ENCODE measurements at places on chromosomes 4 and X.

DNA sequence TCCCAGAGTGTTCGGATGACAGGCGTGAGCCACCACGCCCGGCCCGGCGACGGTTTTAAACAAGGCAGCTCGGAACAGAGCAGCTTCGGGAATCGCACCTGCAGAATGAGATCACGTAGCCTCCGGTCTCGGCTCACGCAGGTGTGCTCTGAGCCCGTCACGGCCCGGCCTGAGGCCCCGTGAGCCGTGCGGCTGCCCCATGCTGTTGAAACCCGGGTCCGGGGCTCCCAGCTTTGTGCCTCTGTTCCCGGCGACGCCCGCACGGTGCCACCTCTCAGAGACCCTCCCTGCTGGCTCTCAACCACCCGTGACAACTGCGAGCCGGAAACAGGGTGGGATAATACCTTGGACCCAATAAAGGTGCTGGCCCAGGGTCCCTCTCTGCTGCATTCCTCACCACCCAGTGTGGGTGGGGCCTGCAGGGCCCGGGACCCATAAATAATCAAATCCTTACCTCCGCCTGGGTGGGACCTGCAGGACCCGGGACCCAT lies 13.4 kb upstream of the PLCXD1 start:
- DNase-seq = no peak

GRCh38 chr4:6011686-6012085 lies 6.5 kb downstream of the C4orf50 start:
- no peak for DNase-seq

- DNase-seq = no peak
These were observed 2.0 kb downstream of the BCOR start for GRCh38 chrX:40095583-40096394.

- no peak for DNase-seq
These were observed 37.0 kb upstream of the ABCG2 start for GRCh38 chr4:88195328-88196012.

DNA sequence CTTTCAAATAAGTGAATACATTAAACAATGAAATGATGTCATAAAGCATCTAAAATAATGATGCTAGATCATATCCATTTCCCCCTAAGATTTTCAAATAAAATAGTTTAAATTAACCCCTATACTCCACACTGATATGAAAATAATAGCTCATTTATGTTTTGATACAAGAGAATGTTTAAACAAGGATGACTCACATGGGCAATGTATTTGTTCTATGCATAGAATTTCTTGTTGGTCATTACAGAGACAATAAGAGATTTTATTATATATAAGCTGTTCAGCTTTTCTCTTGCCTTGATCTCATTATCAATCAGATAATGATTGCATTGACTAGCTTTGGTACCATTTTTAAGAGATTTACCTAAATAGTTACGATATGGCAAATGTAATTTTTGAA lies 411.7 kb downstream of the ARHGAP24 start:
- no peak for DNase-seq

- no peak for DNase-seq
These were observed 42.9 kb downstream of the MOSPD2 start for GRCh38 chrX:14916017-14916674.

- no peak for DNase-seq
These were observed 133.3 kb upstream of the MBNL3 start for GRCh38 chrX:132622130-132622529.

GRCh38 chr4:140113653-140114052 lies 40.3 kb downstream of the MAML3 start:
- no peak for DNase-seq

DNA sequence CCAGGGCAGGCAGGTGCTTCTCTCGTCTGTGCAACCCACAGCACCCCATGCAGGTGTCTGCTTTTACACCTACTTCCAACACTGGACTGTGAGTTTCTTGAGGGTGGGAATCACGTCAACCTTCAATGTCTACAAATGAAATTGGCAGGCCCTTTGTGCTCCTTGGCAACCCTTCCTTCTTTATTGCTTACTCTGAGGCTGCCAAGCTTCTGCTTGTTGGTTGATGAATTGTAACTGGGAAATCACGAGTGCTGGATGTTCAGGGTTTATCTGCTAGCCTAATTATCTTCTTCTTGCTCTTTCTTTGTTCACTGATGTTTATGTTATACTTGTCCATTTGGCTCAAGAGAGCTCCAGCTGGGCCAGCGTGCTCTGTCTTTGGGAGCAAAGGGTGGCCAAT lies 2.5 kb upstream of the DGAT2L6 start:
- DNase-seq = no peak

DNA sequence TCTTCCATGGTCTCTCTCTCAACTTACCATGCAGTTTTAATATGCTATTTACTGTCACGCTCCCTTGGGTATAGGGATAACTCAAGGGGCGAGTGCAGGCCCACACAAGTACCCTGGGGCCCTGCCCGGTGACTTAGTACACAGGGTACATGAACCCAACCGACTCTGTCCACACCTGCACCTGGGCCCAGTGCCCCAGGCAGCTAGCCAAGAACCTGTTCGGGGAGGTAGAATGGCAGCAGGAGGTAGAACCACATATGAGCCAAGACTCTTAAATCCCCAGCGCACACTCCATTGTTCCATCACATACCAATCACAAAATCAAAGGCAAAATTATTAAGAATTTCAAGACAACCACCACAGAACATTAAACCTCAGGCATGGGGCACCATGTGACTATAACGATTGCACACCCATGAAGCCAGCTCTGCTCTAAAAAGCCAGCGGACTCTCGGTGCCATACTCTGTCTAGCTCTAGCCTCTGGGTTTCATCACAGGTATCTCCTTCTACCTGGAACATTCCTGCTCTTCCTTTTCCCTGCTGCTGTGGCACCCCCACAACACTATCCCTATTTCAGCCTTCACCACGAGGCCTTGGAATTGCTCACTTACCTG lies 14.6 kb downstream of the PHF8 start:
- no peak for DNase-seq

DNA sequence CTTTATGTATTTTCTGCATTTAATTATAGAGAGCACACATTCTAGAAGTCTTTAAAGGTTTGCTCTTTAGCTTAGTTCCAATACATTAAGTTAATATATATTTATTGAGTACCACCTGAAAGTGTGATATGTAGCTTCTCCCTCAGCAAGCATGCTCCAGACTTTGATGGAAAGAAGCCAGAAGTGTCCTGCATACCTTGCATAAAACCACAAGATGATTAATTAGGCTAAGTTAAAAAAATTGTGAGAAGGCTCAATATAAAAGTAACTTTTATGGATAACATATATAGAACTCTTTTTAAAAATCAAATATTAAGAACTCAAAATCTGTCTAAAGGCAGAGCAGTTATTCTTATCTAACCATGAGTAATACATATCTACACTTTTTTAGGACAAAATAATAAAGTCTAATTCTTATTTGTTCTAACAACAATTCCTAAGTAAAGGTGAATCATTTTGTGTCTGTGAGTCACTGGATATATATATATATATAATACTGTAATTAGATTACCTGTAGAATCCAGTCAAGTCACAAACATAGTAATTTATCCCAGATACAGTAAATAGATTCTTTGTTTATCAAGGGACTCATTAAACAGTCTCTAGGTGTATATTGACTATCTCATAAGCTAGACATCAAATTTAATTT lies 51.2 kb downstream of the INTS12 start:
- DNase-seq = no peak

- DNase-seq = no peak
These were observed 646.7 kb downstream of the PDHA2 start for GRCh38 chr4:96486563-96486962.

GRCh38 chrX:153477901-153478300 lies 7.5 kb upstream of the HAUS7 start:
- no peak for DNase-seq

- no peak for DNase-seq
These were observed 754.0 kb upstream of the SLIT2 start for GRCh38 chr4:19497705-19498104.

GRCh38 chr4:77636902-77637301 lies 31.3 kb downstream of the CXCL13 start:
- DNase-seq = no peak

DNA sequence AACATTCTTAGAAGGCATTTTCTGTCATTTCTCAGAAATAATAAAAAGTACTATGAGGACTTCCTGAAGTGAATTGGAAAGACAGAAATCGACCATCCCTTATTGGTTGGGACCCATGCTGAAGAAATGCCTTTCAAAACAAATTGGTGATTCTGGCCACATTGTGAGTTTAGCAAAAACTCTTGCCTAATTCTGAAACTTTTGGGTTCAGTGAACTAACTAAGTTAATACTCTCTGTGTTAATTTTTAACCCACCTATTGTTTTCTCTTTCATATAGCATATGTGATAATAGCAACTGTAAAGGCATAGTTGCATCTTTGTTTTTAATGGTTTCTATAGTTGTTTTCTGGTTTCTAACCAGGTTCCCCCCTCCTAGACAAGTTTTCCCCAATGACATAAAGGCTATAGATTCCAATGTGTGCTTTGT lies 129.3 kb upstream of the FAT1 start:
- DNase-seq = no peak

- DNase-seq = no peak
These were observed 10.9 kb downstream of the TMA16 start for GRCh38 chr4:163505374-163505773.

- DNase-seq = no peak
These were observed 149.9 kb downstream of the FBXO8 start for GRCh38 chr4:174133551-174133950.

GRCh38 chr4:128528793-128529553 lies 241.4 kb upstream of the PGRMC2 start:
- no peak for DNase-seq

GRCh38 chr4:7584606-7585159 lies 150.0 kb upstream of the PSAPL1 start:
- DNase-seq = no peak

- DNase-seq = no peak
These were observed 509.7 kb downstream of the INPP4B start for GRCh38 chr4:142336251-142336934.

GRCh38 chr4:8770518-8771257 lies 101.0 kb downstream of the HMX1 start:
- no peak for DNase-seq

DNA sequence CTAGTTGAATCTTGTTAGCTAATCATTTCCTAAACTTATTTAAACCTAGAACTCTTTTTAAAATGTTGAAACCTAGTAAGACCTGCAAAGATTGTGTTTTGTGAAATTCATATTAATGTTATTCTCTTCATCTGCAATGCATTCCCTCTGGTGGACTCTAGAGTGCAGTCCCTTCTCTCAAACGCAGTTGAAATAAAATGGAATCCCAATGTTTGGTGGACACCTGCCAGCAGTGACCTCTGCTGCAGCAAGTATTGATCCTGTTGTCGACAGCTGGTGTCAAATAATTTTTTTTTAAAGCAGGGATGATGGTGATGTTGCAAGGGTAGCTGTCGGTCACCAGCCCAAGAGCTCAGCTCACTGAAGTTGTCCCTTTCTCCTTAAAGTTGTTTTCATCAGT lies 492.0 kb downstream of the ZIC3 start:
- DNase-seq = no peak
